Cerebellum (tissue), 4 donors: ENCODE measurements at places on chromosomes 1 and 21. TPM values are rescaled to one million over a fixed set of nuclear protein-coding genes. Genes with fewer than 3 reads are reported as not detected.

The PPIAL4G gene
- total RNA-seq: 1.3 TPM

The LRRC47 gene
- total RNA-seq: 21.0 TPM

The GBP7 gene
- total RNA-seq: not detected

The CELA2A gene
- total RNA-seq: not detected

The TCEANC2 gene
- 7.8 TPM for total RNA-seq

The TEX50 gene
- not detected for total RNA-seq

The TRABD2B gene
- total RNA-seq: 0.36 TPM

The OLFML2B gene
- 3.9 TPM for total RNA-seq

The APCS gene
- total RNA-seq: not detected

The DRAM2 gene
- 43.4 TPM for total RNA-seq

The AMPD1 gene
- not detected for total RNA-seq

The SRSF10 gene
- 157 TPM for total RNA-seq

The FABP3 gene
- 17.9 TPM for total RNA-seq

The DCST1 gene
- total RNA-seq: not detected

The CADM3 gene
- total RNA-seq: 100 TPM

The FCRL5 gene
- total RNA-seq: not detected

The CFAP74 gene
- 0.36 TPM for total RNA-seq

The CIART gene
- total RNA-seq: 4.4 TPM

The NCAM2 gene
- total RNA-seq: 62.0 TPM

The FAM78B gene
- total RNA-seq: 11.6 TPM

The LCE1B gene
- total RNA-seq: not detected

The RGS13 gene
- not detected for total RNA-seq

The TTLL10 gene
- total RNA-seq: 0.18 TPM

The MMP23B gene
- 0.64 TPM for total RNA-seq

The CLCA4 gene
- not detected for total RNA-seq

The OTUD3 gene
- total RNA-seq: 20.2 TPM

The UTS2 gene
- not detected for total RNA-seq

The LRRC7 gene
- 92.6 TPM for total RNA-seq

The SLC6A17 gene
- total RNA-seq: 11.5 TPM

The OR2G3 gene
- total RNA-seq: not detected

The LCE6A gene
- not detected for total RNA-seq

The CLCA2 gene
- not detected for total RNA-seq

The SLC9C2 gene
- total RNA-seq: 3.3 TPM

The TMEM51 gene
- total RNA-seq: 4.7 TPM

The CFHR3 gene
- total RNA-seq: not detected
